ENCODE measurements at places on chromosomes 16 and 17.

DNA sequence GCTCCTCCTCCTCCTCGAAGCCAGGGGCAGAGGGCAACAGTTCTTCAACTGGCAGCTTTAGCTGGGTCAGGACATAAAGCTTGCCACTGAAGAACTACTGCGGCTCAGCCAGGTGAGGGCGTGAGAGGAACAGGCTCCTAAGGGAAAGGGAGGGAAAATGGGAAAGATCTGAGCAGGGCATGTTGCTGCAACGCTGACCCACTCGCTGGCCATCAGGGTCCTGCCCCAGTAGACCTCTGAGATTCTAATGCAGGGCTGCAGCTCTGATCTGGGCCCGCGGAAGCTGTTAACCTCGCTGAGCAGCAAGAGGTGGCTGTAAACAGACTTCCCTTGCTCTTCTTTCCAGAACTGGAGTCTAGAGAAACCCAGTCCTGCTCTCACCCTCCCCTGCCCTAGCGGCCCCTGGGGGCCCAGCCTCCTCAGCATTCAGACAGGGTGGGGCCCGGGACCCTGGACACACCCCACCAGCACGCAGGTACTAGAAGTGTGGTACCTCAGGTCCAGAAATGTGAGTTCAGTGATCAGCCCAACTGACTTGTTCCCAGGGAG lies 3.8 kb upstream of the TLCD2 start:
- DNase-seq: no peak

- DNase-seq: no peak
Observed at GRCh38 chr17:41383690-41384089, 1.6 kb upstream of the KRT34 start.

- DNase-seq: no peak
Observed at GRCh38 chr16:61471737-61472136, 564.5 kb downstream of the CDH8 start.

DNA sequence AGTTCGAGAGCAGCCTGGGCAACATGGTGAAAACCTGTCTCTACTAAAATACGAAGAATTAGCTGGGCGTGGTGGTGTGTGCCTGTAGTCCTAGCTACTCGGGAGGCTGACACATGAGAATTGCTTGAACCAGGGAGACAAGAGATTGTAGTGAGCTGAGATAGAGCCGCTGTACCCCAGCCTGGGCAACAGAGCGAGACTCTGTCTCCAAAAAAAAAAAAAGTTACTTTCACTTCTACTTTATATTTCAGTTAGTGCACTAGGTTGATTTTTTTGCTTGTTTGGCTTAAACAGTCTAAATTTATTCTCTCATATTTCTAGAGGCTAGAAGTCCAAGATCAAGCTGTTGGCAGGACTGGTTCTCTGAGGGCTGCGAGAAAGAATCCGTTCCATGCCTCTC lies 13.4 kb downstream of the CCDC102A start:
- DNase-seq: no peak

DNA sequence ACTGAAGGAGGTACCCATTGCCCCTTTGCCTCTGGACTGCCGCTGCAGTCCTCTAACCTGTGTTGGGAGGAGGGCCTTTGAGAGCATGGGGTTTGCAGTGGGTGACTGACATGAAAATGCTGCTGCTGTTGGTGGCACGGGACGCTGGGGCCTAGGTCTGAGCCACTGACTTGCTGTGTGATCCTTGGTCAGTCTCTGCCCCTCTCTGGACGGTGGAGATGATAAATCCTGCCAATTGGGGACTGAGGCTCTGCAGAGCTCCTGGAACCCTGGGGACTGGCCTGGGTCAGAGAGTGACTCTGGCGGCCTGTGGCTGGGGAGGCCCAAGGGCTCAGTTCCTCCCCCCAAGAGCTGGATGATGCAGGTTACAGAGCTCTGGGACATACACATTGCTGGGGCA lies 6.1 kb upstream of the PYDC1 start:
- no peak for DNase-seq

DNA sequence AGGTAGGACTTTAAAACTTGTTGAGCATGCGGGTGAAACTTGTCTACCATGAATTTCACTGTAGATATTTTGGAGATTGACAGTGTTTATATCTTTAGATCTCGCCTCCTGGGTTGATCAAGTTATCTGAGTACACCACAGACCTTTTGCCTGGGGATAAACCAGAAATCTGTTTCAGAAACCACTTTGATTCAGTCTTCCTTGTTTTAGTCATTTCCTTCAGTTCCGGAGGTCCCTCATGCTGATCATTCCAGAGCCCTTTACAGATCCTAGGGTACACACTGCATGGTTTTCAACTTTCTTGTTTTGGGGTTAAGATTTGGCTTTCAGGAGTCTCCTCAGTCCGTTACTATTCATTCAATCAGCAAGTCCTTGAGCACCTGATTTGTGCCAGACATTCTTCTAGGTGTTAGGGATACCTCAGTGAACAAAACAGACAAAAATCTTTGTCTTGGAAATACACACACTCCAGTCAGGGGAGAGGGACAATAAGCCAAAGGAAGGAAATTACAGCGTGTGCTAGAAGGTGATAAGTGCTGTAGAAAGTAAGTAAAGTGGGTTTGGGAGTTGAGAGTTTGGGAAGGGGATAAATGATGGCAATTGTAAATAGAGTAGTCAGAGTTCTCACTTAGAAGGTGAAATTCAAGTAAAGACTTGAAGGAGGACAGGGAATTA lies 12.2 kb downstream of the NOD2 start:
- no peak for DNase-seq

- no peak for DNase-seq
Observed at GRCh38 chr17:56943505-56944125, 17.2 kb downstream of the COIL start.

- DNase-seq: no peak
Observed at GRCh38 chr17:41793784-41794539, 7.5 kb upstream of the JUP start.

- DNase-seq: peak; percentile 36
Observed at GRCh38 chr17:36533935-36534839, 481 bp downstream of the MYO19 start.

DNA sequence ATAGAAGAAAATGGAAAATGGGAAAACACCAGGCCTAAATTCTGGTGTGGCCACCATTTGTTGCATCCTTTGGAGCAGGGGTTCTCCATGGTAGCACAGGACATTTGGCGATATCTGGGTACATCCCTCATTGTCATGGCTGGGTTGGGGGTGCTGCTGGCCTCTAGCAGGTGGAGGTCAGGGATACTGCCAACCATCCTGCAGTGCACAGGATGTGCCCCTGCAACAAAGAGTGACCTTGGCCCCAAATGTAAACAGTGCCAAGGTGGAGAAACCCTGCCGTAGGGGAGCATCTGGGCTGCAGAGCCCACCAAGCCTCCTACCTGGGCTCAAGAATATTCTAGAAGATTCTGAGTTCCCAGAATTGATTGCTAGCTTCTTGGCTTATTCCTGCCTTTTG lies 27.5 kb downstream of the NKD1 start:
- no peak for DNase-seq

DNA sequence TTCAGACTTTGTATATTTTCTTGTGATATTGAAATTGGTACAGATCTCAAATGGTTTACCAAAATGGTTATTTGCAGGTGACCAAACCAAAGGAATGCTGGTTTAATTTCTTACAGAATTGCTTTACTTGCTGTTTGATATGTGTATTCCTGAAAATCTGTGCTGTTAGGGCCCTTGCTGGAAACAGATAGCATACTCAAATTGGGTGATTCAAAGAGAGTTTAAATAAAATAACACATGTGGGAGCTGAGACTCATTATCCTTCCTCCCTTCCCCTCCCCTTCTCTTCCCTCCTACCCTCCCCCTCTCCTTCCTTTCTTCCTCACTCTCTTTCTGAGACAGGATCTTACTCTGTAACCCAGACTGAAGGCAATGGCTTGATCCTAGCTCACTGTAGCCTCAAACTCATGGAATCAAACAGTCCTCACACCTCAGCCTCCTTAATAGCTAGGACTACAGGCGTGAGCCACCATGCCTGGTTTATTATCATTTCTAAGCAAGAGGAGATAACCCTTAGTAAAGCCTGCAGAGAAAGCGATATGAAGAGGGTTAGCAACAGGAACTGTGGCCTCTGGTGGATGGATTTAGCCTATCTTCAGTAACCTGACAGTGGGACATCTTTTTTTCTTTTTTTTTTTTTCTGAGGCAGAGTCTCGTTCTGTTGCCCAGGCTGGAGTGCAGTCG lies 141.9 kb downstream of the BCAS3 start:
- no peak for DNase-seq

DNA sequence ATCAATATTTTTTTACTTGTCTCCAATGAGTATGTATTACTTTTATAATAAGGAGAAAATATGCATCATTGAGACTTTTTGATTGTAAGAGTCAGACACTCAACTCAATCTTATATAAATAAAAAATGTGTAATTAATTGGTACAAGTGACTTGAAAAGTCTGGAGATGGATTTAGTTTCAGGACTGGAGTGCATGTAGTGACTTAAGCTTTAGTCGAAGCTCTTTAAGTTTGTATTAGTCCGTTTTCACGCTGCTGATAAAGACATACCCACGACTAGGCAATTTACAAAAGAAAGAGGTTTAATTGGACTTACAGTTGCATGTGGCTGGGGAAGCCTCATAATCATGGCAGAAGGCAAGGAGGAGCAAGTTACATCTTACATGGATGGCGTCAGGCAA lies 60.7 kb upstream of the NKD1 start:
- no peak for DNase-seq

GRCh38 chr16:84746875-84747274 lies 47.1 kb downstream of the USP10 start:
- DNase-seq: no peak

GRCh38 chr17:16923904-16924695 lies 47.8 kb downstream of the TNFRSF13B start:
- no peak for DNase-seq

GRCh38 chr16:88936556-88937205 lies 40.3 kb downstream of the CBFA2T3 start:
- DNase-seq: no peak

- DNase-seq: no peak
Observed at GRCh38 chr17:72795941-72796340, 296.5 kb downstream of the SLC39A11 start.

DNA sequence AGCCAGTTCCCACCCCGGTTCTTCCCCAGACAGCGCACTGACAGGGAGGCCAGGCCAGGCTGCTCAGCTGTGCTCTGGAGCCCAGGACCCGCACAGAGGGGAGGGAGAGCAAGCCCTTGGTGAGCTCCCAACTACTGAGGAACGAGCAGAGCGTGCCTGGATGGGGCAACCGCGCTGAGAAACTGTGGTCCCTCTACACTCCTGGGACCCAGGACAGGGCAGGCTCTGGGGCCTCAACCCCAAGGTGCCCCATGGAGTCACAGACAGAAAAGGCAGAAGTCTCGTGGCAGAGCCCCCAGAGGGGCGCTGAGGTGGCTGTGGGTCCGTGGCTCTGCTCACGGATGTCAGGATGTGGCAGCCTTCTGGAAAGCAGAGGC lies 16.3 kb downstream of the SLX4 start:
- DNase-seq: no peak

- no peak for DNase-seq
Observed at GRCh38 chr17:47223460-47223859, 14.3 kb downstream of the MYL4 start.

DNA sequence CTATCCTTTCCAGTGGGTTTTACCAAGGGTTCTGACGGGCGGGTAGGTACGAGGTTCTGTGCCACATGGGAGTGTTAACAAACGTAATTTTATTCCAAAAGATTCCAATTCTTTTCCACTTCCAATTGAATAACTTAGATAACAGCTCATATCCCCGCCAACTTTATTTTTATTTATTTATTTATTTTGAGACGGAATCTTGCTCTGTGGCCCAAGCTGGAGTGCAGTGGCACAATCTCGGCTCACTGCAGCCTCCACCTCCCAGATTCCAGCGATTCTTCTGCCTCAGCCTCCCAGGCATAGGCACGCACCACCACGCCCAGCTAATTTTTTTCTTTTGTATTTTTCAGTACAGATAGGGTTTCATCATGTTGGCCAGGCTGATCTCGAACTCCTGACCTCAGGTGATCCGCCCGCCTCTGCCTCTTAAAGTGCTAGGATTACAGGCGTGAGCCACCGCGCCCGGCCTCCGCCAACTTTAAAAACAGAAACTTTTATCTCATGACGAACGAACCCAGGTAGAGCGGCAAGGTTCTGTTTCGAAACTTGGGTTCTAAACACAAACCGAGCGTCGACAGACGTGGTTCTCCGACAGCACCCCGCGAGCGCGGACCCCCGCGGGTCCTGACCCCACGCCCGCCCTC lies 613 bp downstream of the ECI1 start:
- no peak for DNase-seq

DNA sequence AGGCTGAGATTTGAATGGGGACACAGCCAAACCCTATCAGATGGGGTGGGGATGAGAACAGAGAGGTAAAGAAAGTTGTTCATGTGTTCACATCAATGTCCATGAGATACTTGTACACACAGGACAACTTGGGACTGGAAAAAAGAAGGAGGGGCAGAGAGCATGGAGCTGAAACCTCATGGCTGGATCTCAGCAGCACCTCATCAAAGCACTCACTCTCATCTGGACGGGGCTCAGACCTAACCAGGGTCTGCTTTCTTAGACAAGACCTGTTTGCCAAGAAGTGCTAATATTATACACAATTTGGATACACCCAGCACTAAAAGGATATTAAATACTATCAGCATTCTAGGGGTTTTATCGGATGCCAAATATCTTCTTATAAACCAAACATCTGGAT lies 399.8 kb downstream of the SLC39A11 start:
- no peak for DNase-seq

- DNase-seq: no peak
Observed at GRCh38 chr16:6377956-6378355, 954.7 kb upstream of the RBFOX1 start.

- no peak for DNase-seq
Observed at GRCh38 chr16:71631776-71632175, 5.8 kb downstream of the MARVELD3 start.

- DNase-seq: no peak
Observed at GRCh38 chr17:2841606-2842005, 45.4 kb downstream of the RAP1GAP2 start.

GRCh38 chr16:14486520-14487303 lies 143.3 kb downstream of the PARN start:
- DNase-seq: no peak

- no peak for DNase-seq
Observed at GRCh38 chr17:49409066-49409465, 5.6 kb downstream of the PHB1 start.

DNA sequence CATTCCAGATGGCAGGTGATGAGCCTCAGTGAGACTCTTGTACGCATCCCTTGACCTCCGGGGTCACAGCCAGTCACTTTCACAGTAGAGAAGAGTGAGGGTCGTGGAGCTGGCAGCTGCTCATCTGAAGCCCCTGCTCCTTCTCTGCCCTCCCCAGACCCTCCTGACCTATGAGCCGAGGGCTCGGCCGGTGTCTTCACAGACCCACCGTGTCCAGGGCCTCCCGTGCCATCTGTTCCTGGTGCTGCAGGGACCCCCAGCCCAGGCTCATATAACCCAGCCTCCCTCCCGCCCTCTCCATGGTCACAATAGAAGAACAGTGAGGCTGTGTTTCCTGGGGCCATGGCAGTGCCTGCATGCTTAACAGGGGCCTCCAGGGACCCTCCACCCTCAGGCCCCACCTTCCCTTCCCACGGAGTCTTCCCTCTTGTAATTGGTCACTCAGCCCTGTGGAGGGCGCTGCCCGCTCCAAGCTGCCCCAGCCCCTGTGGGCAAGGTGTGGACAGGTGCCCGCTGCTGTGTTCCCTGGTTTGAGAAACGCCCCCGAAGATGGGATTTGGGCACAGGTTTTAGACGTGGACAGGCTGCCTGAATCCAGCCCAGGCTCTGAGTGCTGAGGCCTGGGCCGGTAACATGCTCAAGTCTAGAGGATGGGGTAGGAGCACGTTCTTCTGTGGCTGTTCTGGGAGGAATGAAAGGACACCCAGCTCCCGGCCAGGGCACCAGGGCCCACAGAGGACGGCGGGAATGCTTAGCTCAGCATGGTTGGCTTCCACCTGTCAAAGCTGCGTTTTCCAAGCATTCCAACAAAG lies 38.7 kb downstream of the ACSF3 start:
- DNase-seq: no peak

All from activated naive CD4-positive, alpha-beta T cell (primary cell).